ENCODE measurements at places on chromosomes 16 and 17.

DNA sequence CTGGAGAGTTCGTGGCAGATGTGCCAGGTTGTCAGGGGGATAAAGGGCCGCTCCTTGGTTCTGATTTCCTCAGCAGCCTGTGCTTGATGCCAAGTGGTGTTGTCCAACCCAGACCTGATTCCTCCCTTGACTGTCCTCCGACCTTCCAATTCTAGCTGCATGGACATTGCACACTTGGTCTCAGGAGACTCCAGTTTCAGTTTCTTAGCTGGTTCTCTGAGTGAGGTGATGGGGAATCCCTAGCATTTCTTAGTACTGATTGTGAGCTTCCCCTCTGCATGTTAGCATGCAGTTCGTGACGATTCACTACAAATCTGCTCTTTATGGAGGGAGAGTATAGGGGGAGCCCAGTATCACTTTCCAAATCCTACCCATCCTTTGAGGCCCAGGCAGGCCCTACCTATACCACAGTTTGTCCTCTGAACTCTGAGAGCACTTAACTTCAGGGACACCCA lies 12.4 kb upstream of the CCR7 start:
- DNase-seq, result no peak

DNA sequence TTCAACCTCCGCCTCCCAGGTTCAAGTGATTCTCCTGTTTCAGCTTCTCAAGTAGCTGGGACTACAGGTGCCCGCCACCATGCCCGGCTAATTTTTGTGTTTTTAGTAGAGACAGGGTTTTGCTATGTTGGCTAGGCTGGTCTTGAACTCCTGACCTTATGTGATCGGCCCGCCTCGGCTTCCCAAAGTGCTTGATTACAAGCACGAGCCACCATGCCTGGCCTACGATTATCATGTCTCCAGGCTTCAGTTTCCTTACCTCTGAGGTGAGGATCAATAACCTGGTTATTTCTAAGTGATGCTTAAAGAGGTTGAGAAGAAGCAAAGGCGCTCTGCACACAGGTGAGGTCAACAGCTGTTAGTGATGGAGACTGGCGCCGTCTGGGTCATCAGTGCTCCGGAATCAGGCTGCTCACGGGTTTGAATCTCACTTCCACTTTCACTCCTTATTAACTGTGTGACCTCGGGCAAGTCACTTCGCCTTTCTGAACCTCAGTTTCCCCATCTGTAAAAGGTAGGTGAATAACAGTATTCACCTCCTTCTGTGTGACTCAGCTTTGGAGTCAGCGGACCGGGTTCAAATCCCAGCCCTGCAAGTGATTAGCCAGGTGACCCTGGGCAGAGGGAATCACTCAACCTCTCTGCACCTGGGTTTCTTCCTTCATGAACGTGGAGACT lies 745 bp upstream of the ABCC1 start:
- DNase-seq, result no peak

- no peak for DNase-seq
Observed at GRCh38 chr17:79612468-79613194, 1.8 kb upstream of the RBFOX3 start.

DNA sequence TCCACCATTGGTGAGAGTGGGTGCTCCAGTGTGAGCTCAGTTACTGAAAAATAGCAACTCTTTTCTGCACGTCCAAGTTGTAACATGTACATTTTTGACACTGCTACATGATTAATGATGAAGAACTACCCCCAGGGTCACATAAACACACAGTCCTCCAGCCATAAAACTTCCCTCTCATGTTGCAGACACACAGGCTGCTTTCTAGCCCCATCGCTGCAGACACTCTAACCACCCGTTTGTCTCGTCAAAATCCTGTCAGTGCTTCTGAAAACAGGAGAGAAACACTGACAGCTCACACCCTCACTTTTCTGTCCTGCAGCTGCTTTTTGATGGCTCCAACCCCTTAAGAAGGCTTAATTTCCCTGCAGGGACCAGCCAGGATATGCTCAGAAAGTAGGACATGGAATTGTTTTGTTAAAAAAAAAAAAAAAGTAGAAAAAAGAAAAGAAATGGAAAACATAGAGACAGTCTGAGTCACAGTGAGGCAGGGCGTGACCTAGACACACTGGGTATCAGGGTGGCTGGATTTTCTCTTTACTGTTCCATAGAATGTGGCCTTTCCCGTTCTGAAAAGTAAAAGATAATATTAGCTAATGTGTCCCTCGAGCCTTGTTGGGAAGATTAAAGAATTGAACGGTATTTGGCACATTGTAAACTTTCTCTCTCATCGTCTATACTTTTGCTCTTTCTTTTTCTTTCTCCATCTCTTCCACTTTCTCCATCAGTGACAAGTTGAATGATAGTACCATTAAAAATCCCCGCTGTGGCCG lies 20.7 kb upstream of the CCL5 start:
- no peak for DNase-seq

DNA sequence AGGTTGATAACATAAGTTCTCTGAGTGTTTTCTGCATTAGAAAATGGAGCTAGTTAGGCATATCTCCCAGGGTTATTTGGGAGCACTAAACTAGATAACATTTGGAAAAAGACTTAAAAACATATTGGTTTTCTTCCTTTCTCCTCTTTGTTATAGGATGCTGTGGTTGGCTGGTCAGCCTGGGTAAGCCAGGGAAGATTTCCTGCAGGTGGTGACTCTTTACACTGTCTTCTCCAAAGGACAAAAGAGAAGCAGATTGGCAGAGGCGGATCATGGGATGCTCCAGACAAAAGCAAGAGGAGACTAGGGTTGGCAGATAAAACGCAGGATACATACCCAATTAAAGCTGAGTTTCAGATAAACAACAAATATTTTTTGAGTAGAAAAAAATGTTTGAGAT lies 6.2 kb upstream of the CRYBA1 start:
- DNase-seq, result no peak

- no peak for DNase-seq
Observed at GRCh38 chr17:76371656-76372628, 12.5 kb upstream of the SPHK1 start.

- no peak for DNase-seq
Observed at GRCh38 chr17:76935331-76935730, 67.1 kb downstream of the MGAT5B start.

All from omental fat pad (tissue), 4 donors.